ENCODE measurements at places on chromosomes 16 and 17.

DNA sequence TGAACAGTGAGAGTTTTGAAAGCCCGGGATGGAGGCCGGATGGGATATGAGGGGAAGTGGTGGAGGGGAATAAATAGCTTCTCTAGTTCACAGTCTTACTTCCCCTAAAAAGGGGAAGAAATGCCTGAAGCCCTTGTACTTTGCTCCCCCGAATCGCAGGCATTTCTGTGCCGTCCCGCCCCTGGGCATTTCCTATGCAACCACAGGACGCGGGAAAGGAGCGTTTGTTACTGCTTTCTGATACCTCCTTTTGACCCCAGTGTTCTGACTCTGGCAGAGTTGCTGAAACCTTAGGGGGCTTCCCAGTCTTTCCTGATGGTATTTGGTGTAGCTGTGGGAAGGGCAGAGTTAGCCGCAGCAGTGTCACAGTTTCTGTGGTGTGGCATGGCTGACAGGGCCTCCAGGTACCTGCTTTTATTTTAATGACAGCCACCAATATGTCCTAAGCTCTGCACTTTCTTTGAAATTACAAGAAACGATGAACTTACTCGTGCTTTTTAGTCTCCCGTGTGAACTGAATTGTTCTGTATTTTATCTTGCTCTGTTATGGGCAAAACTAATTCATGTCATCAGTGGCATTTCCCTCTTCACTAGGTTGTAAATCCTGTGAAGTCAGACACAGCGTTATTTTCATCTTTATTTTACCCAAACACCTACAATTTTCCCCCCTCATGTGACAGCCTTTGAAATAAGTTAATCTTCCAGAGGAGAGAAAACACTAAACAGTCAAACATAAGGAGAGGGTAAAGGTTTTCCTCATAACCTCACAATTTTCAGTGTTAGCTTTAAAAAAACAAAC, 27.1 kb downstream of the USP10 start:
- DNase-seq: no peak

DNA sequence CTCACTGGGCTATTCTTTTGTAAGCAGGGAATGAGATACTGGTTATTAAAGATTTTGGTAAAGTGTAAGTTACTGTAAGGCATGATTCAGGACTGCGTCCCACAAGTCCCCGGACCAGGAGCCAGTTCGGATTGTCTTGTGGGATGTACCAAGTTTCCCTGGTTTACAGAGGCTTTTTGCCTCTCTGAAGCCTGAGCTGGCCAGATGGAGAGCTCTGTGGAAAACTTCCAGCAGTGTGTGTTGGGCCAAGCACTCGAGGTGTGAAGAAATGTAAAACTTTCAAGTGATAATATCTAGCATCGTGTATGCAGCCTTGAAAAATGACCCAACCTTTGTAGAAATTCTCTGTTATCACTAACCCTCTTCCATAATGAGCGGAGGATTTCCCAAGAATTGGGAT, 2.4 kb downstream of the EPN2 start:
- peak; percentile 71 for DNase-seq

- peak; percentile 61 for DNase-seq
These were observed 28.0 kb upstream of the SNN start for GRCh38 chr16:11639925-11640899.

GRCh38 chr17:75194879-75195278, 10.6 kb upstream of the NUP85 start:
- no peak for DNase-seq

DNA sequence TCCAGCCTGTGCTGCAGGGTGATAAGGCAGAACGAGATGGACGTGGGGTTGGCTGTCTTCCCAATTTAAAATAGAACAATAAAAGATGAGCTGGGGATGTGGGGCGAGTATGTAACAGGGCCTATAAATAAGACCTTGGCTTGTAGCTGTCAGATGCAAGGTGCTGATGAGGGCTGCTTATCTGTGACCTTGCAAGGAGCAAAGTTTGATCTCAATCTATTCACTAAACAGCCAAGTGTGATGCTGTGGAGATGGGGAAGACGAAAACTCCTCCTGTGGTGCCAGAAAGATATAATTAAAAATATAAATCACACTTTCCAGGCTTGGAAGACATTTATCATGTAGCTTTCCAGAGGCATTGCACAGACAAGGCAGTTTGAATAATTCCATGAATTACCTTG, 26.7 kb upstream of the TEX2 start:
- no peak for DNase-seq

- DNase-seq: no peak
These were observed 551.1 kb upstream of the CDH11 start for GRCh38 chr16:65672960-65673359.

GRCh38 chr16:83374979-83375378, 432.8 kb upstream of the HSBP1 start:
- no peak for DNase-seq

DNA sequence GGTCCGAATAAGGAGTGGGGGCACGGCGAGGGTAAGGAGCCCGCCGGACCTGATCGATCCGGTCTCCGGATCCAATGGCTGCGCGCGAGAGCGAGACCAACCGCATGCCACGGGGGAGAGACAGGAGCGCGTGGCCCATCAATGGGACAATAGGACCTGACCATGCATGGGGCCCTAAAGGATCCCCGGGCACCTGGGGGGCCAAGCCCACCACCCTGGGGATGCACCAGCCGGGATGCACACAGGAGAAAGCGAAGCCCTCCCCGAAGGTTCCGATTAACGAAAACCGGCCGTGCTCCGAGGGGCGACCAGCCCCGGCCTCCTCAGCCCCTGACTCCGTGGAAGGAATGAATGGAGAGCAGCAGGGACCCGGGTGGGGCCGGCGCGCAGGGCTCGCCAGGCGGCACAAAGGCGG, 525 bp downstream of the JPT1 start:
- no peak for DNase-seq

- no peak for DNase-seq
These were observed 9.3 kb downstream of the PDF start for GRCh38 chr16:69321080-69321479.

DNA sequence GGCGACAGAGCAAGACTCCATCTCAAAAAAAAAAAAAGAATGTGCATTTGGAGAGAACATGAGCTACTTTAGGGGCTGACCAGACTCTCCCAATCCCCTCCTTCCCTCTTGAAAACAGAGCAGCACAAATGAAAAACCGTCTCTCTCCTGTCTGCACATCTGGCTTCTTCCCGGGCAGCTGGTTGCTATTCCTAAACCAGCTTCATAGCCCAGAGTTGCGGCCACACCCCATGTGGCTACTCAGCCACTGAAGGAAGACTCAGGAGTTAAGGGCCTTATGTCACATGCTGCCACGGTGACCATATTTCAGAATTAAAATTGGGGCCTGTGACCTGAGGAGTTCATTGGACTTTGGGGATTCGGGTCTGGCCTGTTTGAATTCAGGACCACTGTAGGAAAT, 48.3 kb downstream of the KATNIP start:
- DNase-seq: no peak

DNA sequence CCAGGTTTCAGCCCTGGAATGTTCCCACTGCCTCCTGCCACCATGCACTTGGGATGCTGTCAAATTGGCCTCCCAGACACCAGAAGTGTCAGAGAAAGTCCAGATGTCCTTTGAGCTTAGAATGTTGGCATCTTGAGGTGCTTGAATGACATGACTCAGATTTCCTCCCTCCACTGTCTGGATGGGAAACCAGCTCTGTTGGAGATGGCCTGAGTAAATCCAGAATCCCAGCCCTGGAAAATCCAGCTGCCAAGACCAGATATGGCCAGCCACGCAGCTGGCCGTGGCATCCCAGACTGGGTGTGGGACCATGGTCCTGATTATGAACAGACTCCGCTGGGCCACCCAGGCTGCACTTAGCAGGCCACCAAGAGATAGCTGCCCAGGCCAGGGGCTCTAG, 57.0 kb upstream of the CLEC3A start:
- DNase-seq: no peak

DNA sequence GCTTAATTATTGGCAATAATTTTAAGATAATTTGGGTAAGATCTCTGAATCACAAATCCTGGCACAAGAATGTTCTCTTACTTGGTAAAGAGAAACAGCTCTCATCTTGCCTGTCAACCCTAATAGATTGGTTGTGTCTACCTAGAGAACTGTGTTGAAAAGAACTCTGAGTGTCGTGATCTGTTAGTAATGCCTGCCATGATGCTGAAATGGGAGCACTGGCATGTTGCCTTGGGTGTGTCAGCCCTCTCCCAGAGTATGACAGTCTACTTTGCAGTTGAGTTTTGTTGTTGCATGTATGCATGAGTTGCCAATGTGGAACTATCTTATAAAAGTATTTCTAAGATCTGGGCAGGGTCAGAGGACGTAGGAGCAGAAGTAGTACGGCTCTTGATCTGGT, 221.4 kb downstream of the MAF start:
- no peak for DNase-seq

GRCh38 chr17:72614871-72615626, 477.4 kb downstream of the SLC39A11 start:
- DNase-seq: peak; percentile 19

DNA sequence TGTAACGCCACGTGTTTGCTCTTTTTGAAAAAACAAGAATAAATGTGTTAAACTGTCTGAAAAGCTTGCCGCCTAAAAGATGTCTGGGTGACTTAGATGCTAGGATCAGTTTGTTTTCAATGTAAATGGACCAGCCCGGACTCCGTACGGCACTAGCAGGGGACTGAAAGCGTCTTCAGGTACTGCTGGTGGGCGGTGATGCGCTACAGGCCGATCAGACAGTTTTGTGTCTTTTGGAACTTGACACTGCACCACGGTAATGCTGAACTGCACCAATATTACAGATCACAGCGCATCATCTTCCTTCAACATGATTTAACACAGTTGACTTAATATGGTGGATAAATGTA, 727 bp upstream of the MBTPS1 start:
- peak; percentile 65 for DNase-seq

DNA sequence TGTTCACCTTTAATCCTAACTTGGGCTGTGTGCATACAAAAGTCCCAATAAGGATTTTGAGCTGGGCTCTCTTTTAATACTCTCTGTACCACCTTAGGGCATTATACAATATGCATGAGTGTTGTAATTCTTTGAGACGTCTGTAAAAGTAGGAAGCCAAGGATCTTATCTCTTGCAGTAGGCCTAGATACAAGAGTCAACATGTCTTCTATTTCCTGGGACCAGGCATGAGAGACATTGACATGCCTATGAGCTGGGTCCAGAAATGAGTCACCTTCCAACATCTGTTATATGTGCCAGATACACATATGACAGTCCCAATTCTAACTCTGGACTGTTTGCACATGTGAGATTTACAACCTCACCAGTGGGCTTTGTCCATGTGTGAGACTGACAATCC, 1911.2 kb downstream of the TP53TG3F start:
- DNase-seq: no peak
